ENCODE measurements at places on chromosomes 1 and 21.

DNA sequence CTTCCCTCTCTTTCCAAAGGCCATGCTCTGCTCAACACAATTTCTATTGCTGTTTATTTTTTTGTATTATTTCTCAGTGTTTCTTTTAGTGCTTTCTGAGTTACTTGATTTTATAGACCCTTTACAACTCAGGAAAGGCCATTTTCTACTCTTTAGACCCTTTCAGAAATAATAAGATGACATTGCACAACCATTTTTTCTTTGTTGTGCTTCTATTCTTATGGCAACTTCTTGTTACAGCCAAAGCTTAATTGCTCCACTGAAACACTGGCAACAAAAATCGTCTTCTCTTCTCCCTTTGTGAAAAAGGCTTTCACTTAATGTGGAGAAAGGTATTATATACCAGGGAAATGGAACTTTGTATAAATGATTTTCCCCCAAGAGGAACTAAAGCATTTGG lies 39.0 kb upstream of the SAMSN1 start:
- no peak for DNase-seq

DNA sequence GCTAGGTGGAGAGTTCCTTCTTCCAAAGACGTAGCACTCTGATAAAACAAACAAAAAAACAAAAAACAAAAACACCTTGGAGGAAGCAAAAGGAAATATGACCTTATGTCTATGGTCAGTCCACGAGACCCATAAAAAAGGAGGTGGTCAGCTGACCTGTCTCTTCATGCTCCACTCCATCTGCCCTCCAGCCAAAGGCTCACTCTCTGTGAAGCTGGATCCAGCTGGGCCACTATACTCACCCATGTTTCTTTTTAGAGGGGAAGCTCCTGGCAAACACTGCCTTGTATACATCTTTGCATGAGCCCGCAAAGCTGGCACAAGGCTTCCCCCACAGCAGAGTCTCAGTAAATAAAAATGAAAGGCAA lies 126.1 kb upstream of the CACHD1 start:
- DNase-seq, result no peak

GRCh38 chr1:85898861-85899260 lies 190.6 kb upstream of the ZNHIT6 start:
- no peak for DNase-seq

DNA sequence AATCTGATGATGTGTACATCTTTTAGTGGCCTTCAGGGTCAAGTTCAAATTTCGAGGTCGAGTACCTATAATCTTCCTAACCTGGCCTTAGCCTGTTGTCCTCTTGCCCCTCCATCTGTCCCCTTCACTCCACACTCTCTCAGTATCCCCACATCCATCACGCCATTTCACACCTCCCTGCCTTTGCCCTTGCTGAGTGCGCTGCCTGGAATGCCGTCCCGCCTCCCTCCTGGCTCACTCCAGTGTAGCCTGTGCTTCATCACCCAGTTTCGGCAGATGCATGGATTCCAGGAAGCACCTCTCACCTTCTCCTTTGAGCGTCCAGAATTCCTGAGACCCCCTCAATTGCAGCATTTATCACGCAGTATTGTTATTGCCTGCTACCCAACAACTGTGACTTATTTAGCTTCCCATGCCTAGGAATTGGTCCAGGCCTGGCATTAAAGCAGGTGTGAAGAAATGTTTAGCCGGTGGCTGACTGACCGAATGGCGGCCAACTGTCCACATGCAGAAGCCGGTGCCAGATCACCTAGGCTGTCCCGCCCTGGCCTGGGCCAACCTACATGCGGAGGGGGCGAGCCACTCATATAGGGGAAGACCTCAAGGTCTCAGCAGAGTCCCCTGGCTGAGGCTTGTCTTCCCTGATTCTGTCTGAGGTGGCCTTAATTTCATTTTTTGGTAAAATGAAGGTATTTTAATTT lies 34.5 kb downstream of the MYOM3 start:
- peak; percentile 19 for DNase-seq

DNA sequence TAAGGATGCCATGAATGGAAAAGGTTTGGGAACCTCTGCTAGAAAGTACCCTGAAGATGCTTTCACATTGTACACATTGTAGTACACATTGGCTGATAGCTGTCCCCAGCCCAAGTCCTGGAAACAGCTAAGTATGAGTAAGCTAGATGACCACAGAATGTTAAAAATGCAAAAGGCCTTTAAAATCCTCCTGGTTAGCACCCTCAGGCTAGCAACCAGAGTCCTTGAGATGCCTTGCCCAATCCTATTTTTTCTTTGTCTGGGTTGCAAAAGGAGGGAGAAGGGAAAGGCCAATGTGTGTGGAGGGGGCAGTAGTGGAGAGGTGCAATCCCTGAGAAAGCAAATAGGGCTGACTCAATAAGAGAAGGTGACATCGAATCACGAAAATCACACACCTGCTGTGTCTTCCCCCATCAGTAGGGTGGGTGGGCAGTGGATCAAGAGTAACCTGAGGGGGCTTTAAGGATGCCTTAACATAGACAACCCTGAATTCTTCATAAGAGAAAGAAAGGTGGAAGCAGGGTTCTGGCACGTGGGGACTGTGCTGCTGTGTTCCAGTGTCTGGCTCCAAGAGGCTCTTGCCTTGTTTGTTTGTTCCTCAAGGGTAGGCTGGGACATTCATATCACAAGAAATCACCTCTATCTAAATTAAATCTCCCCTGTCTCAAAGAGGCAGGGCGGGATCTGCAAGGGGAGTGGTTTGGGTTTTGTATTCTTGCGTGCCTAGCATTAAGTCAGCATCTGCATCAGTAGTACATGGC lies 266.2 kb upstream of the PLXNA2 start:
- DNase-seq, result no peak

DNA sequence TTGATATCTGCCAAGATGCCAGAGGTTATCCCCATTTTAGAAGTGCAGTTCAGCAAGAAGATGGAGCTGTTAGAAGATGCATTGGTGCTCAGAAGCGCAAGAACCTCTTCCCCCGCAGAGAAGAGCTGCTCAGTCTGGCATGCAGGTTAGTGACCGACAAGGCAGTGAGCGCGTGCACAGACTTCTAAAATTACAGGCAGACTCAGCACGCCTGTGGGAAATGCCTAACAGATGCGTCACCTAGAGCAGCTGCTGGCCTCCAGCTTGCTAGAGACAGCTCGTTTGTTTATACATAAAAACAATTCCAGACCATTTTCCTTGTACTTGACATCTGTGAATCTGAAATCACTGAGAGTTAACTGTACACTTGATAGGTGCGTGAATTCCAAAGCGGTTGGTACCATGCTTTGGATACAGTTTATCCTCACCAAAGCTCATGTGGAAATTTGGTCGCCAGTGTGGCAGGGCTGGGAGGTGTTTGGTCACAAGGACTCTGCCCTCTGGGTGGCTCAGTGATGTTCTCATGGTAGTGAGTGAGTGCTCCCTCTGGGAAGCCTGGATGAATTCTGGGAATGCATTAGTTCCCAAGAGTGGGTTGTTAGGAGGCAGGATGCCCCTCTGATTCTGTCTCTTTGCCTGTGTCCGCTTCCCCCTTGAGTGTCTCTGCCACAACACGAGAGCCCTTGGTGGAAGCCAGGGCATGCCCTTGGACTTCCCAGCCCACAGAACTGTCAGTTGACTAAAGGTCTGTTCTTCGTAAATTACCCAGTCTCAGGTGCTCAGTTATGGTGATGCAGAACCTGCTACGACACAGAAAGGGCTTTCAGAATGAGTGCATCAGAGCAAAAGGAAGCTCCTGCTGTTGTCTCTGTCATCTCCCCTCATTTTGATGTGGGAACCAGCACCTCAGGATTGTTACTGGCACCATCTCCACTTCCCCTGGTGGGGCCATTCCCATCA lies 24.4 kb downstream of the SNAP47 start:
- no peak for DNase-seq

GRCh38 chr1:242431786-242432185 lies 92.7 kb downstream of the PLD5 start:
- DNase-seq, result no peak

DNA sequence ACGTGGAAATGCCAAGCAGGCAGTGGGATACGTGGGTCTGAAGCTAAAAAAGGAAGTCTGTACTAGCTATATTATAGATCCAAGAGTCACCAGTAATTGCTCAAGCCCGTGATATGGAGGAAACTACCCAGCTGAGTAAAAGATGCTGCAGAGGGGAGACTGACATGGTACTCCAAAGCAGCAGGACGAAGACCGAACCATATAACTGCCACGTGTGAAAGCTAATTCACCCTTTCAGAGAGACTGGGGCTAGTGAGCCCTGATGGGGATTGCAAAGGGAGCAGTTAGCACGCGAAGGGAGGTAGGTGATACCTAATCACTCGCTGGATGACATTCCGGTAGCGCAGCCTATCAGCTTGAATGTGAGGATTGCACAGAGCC lies 316 bp downstream of the AP4B1 start:
- DNase-seq, result no peak

GRCh38 chr1:223426936-223427335 lies 33.7 kb downstream of the CCDC185 start:
- DNase-seq, result no peak

GRCh38 chr1:231576804-231577718 lies 48.6 kb downstream of the TSNAX start:
- DNase-seq, result no peak

DNA sequence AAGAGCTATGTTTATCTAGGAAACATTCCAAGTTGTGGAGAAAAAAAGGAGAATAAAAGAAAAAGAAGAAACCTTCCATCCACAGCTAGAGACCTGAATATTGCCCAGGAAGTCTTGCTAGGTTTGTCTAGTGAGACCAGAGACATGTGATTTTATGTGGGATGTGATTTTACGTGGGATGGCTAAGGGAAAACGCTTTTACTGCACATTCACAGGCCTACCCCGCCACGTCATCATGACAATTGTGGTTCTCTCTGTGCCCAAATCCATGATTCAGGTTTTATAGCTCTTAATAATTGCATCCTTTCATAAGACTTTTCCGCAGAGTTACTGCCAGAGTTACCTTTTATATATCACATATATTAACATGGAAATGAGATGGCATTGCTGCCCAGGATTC lies 86.4 kb upstream of the SSX2IP start:
- no peak for DNase-seq

GRCh38 chr1:191577213-191577612 lies 581.0 kb upstream of the RGS18 start:
- DNase-seq, result no peak

GRCh38 chr1:229124116-229124515 lies 146.8 kb upstream of the RAB4A start:
- no peak for DNase-seq

- peak; percentile 75 for DNase-seq
These were observed 145.5 kb downstream of the TIAM1 start for GRCh38 chr21:31198575-31198974.

GRCh38 chr1:100703716-100704115 lies 15.8 kb upstream of the VCAM1 start:
- no peak for DNase-seq

- DNase-seq, result peak; percentile 69
These were observed 72.1 kb downstream of the UCK2 start for GRCh38 chr1:165899461-165899941.

DNA sequence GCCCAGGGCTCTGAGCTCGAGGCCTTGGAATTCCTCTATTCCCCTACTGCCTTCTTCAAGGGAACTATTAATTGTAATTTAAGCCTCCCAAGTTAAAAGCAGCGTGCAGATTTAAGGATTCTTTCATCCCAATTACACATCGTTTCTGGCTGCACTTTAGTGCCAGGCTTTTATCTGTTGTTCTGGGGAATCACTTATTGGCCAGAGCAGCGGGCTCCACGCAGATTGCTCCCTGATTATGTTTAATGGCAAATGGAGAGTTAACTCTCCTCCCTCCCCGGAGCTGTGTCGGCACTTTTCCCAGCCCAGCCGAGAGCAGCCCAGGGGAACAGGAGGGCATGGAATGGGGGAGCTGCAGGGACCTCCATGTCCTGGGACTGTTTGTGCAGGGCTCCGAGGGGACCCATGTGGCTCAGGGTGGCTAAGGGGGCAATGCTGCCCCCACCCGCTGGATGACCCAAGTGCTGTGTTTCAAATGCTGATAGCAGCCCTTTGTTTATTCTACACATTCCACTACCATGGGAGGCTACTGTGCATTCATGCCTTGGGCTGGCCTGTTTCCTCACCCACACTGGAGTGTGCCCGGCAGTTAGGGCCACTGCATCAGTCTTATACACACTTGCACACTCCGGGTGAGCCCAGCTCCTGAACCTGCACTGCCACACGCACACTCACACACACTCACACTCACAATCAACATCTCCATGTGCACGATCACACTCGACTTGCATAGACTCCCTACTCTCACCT lies 93.3 kb upstream of the POU3F1 start:
- no peak for DNase-seq

GRCh38 chr1:202989879-202990278 lies 17.3 kb upstream of the TMEM183A start:
- no peak for DNase-seq

DNA sequence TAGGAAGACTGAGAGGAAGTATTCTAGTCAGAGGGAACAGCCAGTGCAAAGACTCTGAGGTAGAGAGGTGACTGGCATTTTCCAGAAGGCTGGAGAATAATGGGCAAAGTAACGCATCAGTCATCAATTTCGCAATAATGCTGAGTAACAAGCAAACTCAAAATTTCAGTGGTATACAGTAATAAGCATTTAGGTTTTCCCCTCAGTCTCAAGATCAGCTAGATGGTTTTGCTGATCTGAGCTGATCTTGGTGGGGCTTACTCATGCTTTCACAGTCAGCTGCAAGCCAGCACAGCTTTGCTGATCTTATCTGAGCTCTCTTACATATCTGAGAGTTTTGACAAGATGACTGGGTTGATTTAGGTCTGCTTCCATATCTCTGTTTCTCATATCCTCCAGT lies 108.7 kb downstream of the TSEN15 start:
- DNase-seq, result no peak

GRCh38 chr1:6207921-6208320 lies 2.0 kb downstream of the RNF207 start:
- DNase-seq, result no peak

DNA sequence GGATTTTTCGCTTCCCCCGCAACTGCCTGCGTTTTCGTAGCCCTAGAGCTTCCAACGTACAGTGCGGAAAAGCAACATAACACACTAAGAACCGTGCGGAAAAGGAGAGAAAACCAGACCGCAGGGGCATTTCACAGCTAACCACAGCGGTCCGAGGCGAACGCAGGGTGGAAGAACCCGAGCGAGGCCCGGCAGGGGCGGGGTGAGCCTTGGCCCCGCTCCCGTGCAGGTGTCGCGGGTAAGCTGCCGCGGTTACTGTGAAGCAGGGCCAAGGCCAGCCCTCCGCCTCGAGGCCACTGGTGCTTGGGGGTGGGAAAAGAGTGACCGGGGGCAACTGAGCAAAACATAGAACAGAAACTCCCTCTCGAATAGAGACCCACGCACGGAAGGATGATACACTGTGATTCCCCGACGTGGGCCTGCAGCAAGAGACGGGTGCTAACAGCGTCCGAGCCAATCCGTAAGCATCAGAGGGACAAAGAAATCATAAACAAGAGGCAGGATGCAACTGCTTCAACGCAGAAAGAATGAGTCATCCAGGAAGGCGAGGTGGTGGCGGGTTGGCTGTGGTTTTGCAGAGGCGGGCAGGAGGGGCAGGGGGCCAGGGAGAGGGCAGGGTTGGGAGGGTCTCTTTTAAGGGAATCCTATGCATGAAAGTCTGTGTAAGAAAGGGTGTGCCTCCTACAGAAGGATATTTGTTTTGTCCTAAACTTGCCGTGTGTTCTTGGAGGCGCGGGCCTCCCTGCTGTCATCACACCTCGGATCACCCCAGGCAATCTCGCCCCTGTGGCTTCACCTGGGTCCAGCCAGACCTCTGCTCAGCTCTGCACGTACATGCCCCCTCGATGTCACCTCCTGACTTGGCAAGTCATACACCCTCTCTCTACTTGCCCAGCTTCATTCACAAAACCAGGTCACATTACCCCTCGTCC lies 7.3 kb downstream of the GNG4 start:
- no peak for DNase-seq

Data from cerebellar cortex (tissue), 1 donor.